Activated T-helper 1 cell treated with anti-CD3 and anti-CD28 coated beads, Interleukin-2, amount 50 U/mL, for 16 hours (primary cell): ENCODE measurements at places on chromosomes 6 and 20.

DNA sequence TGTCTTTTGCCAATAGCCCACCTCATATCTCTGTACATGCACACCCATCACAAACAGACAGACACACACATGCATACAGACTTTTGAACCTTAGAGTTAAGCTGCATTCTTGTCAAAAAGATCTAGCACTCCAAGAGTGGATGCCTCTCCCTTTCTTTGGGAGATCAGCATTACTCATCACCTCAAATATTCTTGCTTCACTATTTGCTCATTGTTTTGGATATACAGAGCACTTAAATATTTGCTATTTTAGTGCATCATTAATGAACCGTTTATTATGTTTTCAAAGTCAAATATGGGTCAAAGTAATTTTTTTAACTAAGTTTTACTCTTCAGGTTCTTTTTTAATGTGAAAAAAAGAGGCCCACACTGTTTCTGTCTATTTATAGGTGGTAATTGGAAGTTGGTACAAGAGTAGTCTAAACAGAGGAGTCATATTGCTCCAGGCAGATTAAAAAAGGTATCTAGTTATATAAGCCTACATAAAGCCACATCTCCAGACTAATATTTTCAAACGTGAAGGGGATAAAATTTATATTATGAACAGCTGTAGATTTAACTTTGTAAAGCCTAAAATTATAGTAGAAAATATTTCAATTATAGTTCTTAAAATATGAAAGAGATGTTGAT lies 102.6 kb downstream of the FLRT3 start:
- DNase-seq = no peak

DNA sequence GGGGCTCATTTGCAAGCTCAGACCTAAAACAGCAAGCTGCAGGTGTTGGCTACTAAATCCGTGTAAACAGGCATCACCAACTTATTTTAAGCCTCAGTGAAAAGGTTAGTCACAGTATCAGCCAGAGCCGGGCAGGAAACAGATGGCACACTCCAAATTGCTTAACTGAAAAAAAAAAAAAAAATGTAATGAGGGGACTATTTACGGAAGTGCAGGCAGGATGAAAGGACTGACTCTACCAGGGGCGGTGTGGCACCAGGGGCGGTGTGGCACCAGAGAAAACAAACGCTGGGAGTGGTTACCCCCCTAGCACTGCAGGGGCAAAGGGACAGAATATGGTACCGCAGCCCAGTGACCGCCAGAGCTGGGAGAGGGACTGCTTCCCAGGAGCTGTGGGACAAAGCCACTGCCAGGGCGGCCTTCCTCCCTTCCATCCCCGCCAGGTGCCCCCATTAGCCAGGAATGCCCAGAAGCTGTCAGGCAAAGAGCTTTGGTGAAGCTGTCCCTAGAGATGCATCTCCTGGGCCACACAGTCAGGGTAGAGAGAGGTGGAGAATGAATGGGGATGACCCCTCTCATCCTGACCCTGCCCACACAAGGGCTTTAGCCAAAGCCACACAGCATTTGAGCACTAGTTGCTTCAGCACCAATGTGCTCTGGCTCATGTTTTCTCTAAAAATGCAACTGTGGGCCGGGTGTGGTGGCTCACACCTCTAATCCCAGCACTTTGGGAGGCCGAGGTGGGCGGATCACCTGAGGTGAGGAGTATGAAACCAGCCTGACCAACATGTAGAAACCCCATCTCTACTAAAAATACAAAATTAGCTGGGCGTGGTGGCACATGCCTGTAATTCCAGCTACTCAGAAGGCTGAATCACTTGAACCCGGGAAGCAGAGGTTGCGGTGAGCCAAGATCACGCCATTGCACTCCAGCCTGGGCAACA lies 39.6 kb upstream of the GFOD1 start:
- DNase-seq = no peak

DNA sequence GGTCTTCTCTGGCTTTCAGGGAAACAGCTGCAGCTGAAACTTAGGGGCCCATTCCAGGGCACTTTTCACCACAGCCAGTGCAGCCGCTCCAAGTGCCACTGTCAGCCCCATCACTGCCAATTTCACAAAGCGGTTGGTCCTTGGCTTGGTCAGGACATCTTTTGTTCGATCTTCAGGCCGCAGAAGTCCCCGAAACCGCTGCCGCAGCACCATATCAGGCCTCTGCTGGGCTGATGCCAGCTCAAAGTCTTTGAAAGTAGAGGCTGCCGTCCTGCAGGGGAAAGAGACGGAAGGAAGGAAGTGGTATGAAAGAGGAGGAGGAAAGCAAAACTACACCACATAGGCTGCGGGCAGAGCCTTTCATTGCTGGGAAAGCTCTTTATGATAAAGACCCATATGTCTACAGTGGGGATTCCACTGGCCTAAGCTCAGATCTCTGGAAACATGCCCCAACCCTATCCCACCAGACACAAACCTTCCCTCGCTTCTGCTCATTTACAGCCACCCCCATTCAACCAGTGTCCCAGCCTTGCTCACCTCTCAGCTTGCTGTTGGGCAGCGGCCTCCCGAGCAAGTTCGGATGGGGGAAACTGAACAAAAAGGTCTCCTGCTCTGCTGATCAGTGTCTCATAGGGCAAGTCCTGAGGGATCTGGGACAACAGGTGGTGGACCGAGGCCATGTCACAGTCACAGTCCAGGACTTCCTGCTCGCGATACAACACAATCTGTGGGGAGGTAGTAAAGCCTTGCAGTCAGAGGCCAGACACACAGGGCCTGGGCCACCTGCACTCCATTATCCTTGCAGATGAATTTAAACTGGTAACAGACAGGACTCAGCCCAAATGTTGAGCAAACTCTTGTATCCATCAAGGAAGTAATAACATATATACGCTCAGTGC lies 23.5 kb downstream of the TBC1D20 start:
- peak; percentile 36 for DNase-seq

DNA sequence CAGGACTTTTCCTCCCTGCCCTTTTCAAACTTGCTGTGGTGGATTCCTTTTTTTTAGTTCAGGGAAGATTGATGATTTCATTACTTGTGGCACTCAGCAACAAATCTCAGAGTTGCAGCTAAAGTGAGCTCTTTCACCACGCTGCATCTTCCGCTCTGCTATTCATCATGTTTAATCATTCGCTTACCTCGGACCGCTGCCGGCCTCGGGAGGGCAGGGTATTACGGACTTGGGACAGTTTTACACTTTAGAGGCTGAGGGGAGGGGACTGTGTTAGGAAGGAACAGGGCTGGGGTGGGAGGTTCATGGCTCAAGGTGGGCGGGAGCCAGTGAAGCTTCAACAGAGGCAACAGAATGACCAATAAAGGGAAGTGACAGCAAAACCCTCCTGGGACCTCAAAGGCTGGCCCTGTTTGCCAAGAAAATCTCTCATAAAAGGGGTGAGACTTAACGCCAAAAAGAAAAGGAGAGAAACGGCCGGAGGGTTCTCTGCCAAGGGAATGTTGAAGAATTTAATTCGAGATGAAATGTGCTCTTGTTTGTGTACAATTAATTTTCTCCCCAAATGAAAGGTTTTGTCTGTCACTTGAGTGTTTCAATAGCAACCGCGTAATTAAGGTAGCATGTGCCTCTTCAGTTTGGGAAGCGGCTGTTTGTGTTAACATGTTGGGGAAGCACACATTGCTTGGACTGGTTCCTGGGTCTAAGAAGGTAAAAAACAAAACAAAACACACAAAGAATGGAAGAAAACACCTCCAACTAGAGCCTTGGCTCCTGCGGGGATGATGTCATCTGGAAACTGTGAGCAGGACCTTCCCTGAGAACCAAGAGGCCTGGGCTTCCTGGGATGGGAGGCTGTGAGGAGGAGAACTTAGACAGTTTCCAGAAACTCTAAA lies 72.5 kb upstream of the SULF2 start:
- no peak for DNase-seq

GRCh38 chr6:34736823-34737222 lies 20.5 kb upstream of the SNRPC start:
- DNase-seq = no peak

DNA sequence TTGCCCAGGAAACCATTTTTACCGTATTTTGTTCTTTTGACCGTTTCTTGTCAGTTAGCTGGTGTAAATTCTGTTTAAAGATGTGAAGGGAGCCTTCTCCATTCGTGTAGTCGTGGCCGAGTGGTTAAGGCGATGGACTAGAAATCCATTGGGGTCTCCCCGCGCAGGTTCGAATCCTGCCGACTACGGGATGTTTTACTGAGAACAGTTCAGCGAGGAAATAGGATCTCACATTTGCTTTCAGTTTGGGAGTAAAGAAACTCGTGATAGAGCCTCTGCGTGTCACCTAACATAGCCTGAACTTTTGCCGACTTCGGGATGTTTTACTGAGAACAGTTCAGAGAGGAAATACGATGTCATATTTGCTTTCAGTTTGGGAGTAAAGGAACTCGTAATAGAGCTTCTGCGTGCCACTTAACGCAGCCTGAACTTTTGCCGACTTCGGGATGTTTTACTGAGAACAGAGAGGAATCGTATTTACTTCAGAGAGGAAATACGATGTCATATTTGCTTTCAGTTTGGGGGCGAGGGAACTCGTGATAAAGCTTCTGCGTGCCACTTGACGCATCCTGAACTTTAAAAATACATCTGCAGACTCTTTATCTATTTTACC lies 5.9 kb upstream of the ZNF184 start:
- DNase-seq = peak; percentile 72

- DNase-seq = no peak
These were observed 27.7 kb downstream of the SRPK1 start for GRCh38 chr6:35893246-35893645.

- no peak for DNase-seq
These were observed 26.6 kb upstream of the TGM2 start for GRCh38 chr20:38191654-38192053.

DNA sequence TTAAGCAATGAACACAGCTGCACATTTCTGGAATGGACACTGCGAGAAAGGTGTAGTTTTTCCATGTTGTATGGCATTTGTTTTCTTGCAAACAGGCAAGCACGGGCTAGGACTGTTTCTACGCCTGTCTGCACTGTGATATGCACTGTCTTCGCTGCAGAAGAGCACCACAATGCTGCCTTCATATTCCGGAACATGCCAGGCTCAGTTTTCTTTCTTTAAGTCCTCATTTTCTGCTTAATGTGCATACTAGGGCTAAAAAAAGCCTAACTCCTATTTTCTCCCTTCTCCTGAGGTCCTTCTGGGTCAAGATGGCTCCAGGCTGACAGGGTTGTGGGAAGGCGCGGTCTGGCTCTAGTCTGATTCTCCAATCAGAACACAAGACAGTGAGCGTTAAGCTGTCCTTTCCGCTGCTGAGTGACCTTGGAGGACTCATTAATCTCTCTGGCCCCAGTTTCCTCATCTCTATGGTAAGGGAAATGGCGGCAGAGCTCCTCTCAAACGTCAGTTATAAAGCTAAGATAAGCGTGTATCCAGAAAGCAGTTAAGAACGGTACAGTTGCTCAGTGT lies 379.9 kb downstream of the C6orf118 start:
- DNase-seq = no peak

DNA sequence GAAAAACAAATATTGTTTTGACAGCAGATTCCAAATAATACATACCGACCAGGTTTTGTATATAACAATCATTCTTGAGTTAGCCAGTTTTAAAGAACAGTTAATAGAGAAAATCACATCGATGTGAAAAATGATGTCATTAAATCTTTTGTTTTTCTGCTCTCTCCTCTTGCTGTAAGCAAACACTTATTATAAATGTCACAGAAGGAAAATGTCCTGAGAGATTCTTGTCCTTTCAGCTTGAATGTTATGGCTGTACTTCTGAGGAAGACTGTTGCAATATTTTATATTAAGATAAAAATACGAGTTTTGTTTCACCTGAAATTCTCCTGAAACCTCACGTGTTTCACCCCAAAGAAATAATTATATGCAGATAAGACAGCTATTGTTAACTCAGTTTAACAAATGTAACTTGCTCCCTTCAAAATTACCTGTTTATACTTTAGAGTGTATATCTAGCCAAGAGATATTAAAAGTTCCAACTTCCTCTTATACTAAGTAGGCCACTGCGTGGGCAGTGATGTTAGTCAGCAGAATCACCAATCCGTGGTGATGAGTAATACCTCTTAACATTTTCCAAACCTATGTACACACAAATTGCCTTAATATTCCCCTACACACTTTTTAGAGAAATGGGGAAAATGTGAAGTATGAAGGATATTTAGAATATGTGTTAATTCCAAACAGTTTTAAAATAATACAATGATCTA lies 1111.4 kb upstream of the CITED2 start:
- no peak for DNase-seq

DNA sequence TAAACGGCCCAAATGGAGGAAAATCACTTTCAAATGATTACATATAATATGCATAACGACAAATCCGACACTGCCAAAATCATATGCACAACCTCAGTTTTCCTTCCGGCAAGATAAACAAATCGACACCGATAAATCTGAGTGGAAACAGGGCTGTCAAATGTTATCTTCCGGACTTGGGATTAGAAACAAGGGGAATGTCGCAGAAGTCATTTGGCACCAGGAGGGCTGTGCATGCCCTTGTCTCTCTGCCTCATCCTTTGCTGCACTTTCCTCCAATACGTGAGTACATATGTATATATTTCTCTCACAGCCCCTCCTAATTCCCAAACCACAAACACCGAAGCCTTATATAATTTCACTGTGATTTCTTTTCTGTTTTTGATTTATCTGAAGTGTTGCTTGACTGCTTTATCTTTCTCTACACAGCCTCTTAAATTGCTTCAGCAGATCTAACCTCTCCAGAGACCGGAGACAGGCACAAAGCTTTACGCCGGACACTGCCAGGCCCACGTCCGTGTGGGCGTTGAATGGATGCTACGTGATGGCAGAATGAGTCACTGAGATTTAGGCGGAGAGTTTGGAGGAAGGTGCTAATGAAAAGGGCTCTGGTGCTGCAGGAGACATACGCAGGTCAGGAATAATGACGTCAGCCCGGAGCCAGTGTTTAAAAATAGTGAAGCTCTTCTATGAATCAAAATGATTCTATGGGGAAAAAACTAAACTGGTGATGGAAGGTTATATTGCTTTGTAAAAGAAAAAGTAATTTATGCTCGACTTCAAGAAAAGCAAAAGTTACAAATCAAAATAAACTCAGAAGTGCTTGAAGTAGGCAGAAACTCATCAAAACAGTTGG lies 21.0 kb upstream of the PRELID3B start:
- no peak for DNase-seq

DNA sequence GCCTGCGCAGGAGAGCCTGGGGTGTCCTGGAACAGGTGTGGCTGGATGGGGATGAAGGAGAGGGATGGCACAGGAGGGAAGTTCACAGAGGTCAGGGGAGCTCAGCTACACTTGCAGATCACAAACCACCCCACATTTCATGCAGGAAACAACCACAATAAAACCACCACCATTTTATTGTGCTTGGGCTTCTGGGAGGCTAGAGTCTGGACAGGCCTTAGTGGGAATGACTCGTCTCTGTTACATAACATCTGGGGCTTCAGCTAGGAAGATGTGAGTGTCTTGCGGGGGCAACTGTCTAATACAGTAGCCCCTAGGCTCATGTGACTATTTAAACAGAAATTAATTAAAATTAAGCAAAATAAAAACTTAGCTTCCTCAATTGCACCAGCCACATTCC lies 33.4 kb downstream of the SNX5 start:
- DNase-seq = no peak

DNA sequence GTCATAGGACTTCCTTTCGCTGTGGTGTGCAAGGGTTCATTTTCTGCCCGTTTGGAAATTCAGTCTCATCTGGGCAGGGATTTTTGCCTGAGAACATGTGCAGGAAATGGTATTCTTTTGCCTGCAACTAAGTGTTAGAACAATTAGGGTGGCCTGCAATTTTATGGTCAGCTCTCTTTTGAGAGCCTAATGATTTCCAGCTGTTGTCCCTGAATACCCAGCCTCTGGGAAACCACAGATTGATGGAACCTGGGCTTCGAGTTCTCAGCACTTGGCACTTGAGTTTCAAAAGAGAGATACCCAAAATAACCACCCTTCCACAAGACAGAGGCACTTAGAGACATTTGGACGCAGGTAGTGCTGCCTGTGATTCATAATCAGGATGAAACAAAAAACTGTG lies 217.2 kb upstream of the FOXA2 start:
- DNase-seq = no peak
